ENCODE measurements at places on chromosomes 6 and 20.
A peak's percentile ranks its signal among the peaks of the same experiment; 100 is the strongest.

DNA sequence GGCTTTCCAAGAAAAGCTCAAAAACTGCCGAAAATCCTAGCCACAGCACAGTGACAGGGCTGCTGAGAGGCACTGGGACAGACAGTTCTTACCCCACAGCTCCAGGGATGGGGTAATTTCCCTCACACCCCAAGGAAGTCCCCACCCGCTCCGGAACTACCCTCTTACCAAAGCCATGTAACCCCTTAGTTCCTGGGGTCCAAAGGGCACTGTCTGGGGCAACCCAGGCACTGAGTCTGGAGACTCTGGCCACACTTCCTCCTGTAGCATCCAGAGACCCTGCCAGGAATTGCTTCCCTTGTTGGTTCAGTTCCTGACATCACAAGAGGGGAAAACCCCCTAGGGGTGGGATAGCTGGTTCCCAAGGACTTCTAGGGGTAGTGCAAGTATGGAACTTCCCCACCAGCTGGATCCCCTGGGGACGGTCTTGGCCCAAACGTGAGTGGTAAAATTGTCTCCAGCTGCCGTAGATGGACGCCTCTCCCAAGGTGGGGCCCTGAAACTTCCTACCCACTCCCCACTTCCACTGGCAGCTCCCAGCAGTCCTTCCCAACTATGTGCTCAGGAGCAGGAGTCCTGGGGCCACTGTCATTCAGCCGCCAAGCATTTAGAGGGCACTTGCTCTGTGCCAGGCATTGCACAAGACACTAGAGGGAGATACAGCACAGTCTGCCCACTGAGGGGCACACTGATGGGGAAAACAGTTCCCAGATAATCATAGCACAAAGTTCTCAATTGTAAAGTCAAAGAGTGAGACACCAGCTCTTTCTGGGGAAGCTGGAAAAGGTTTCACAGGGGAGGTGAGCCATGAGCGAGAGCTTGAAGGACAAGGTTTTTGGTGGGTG, 17.2 kb upstream of the HCK start:
- DNase-seq, result no peak

- no peak for DNase-seq
Measured at GRCh38 chr6:43741829-43742228, 28.2 kb upstream of the VEGFA start.

DNA sequence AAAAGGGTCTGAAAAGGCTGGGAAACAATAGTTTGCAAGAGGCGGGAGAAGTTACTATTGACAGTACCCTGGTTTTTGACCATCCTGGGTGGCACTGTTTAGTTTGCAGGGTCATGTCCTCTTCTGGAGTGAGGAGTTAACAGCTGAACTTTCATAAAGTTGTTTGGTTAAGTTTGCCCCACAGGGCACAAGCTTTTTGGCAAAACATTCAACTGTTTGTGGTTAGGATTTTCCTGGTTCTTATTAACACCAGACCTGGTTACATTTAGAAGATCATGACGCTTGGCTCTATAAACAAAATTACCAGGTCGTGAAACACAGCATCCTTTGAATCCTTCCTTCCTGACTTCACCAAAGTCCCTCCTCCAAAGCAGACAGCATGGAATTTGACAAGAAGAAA, 106.1 kb downstream of the RIN2 start:
- DNase-seq, result no peak

DNA sequence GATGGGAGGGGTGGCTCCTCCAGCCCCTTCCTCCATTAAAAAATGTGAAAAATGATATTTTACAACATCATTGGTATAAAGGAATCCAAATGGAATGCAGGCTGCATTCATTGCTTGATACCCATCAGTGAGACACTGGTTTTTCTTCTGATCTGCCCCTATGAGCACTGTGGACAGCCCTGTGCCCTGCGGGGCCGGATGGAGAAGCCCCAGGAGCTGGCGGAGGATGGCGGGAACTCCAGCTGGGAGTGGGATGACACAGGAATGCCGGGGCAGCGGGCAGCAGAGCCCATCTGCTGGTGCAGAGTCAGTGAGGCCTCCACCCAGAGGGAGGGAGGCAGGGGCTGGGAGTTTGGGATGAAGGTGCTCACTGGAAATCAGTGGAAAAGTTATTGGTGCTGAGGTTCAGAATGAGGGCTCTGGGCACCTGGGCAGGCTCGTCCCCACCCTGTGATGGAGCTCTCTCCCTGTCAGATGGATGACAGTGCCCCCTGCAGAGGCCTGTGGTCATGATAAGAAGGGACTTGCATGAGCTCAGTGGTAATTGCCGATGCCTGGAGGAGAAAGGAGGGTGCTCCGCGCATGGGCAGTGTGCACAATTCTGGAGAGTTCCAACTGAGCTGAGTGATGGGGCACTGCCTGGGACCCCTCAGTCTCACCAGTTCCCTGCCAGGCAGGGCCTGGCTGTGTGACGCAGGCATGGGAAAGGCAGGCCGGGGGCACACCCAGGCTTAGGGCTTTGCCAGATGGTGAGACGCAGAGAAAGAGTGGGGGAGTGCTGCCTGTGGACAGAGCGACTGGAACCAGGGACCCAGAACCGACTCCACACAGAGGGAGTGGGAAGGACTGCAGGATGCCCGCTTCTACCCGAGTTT, 23.2 kb downstream of the CTCFL start:
- DNase-seq, result no peak

GRCh38 chr6:32940656-32941213, at the start of gene HLA-DMB:
TSS of gene HLA-DMB (minus strand) at chr6:32941028. CDS start at chr6:32940807, 221 bp downstream.
- DNase-seq, result peak; percentile 83

DNA sequence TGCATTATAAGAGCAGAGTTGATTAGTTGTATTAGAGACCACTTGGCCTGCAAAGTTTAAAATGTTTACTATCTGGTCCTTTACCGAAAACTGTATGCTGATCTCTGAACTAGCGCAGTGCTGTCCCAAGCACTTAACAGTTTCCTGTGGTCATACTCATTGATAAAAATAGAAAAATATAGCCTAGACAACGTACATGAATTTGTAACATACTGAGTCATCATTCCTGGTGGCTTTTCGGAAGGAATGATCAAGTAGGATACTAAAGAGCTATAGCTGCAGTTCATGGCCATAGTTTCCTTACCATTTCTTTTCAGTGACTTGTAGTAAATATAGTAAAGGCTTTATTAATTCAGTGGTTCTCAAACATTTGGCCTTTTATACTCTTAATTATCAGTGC, 18.4 kb downstream of the TTK start:
- no peak for DNase-seq

- no peak for DNase-seq
Measured at GRCh38 chr20:38198238-38198861, 33.3 kb upstream of the TGM2 start.

DNA sequence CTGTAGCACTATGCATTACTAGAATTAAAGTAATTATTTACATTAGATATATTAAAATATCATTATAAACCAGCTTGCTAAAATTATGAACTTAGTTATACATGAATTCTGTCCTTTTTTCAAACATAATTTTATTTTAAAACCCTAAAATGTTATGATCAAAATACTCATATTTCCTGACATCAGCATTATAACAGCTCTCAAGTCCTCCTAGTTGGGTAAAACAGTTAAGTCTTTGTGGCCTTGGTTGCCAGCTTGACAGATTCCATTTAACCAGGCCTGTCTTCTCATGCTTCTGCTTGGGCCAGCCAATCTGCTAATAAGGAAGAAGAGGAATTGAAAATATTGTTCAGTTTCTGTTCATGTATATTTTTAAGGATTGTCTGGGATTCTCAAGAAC, 147.9 kb upstream of the SLC35B3 start:
- DNase-seq, result no peak

DNA sequence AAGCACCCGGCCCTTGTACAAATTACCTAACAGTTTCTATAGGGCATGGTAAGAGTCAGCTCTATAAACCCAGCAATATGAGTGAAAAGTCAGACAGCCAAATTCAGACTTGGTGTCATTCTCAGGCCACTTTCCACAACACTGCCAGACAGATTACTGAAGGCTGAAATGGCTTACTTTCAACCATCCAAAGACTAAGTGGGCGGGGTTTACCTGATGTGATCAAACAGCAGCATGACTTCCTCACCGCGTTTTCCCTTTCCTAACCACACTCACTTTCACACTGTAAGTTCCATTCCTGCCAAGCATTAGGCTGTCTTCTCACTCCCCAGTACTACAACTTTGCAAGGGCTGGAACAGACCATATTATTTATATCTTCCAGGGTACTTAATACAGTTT, 85.9 kb downstream of the SMLR1 start:
- DNase-seq, result no peak

- DNase-seq, result no peak
Measured at GRCh38 chr6:6808915-6809314, 220.4 kb downstream of the LY86 start.

DNA sequence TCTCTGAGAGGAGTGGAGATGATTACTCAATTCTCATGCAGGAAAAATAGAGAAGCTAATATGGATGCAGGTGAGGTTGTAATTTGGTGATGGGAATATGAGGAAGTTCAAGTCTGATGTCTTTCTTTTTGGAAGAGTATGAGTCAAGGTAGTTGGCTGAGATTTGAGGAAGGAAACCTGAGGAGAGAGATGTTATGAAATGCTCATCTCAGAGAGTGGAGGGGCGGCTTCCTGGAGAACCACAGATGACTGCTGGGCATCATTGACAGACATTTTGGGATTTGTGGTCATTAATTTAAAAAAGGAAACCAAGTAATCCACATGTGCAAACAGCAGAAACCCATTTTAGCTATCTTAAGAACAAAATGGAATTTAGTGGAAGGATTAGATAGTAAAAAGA, 72.5 kb upstream of the UST start:
- no peak for DNase-seq

GRCh38 chr6:52420668-52421358, 671 bp downstream of the EFHC1 start:
- no peak for DNase-seq

GRCh38 chr20:4344670-4345069, 329.3 kb upstream of the RNF24 start:
- DNase-seq, result no peak

Data from GM13977 (cell line).